ENCODE measurements at places on chromosomes 12 and 14.

DNA sequence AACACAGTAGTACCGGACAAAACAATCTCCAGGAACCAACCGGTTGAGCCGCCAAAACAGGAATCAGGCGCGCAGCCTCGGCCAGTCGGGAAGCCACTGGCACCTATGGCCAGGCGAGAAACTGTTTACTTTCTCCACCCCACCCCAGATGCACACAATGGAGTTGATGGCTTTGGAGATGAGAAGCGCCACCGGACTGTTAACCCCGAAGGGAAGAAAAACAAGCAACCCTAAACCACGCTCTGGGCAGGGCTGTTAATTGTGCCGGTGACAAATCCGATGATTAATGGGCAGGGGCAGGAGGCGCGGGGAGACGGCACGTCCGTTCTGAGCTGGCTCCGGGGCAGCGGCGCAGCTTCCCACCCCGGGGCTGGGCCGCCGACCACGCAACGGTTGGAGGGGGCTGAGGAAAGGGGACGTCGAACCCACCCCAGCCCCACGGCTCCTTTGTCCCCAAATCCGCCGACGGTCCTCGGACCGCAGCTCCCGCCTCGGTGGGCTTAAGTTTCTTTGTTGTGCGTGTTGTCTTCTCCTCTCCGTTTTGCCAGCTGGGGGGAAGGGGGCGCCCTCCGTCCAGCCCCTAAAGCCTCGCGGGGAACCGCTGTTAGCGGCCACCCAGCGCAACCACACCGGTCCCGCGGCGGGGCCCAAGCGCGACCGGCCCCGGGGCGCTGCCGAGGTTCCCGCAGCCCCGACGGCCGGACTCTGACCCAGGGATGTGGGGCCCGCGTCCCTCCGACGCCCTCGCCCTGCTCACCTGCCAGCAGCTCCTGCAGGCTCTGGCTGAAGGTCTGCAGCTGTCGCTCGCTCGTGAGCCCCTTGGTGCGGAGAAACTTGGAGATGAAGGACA, 790 bp downstream of the BTG1 start:
- peak; percentile 25 for DNase-seq

DNA sequence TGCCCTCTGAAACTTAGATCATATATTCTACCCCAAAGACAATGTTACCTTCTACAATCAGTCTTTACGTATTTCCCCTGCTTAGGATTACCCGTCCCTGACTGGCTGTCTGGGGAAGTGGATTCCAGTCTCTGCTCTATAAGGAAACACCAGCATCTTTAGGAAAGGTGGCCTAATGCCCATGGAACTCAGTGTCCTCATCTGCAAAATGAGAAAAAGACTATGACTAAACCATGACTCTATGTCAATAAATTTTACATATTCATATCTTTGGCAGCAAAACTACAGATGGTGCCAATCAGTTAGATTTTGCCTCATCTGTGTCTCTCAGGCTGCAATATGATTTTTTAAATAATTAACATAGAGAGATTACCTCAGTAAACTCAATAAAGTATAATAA, 133.8 kb downstream of the ITPR2 start:
- DNase-seq, result no peak

GRCh38 chr12:14416658-14417057, 51.2 kb downstream of the ATF7IP start:
- DNase-seq, result no peak

- DNase-seq, result no peak
Measured at GRCh38 chr14:37150414-37150813, 22.0 kb downstream of the SLC25A21 start.

DNA sequence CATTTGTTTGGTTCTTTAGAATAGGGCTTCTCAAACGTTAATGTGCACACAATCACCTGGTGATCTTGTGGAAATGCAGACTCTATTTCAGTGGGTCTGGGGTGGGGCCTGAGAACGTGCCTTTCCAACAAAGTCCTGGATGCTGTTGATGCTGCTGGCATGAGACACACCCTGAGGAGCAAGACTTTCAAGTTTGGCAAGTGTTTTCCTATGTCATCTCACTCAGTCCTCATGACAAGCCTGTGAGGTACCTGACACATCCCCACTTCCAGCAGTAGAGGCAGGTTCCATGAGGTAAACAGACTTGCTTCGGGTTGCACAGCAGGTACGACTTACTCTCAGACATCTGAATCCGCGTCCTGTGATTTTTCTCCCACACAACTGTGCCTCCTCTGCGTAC, 147.1 kb downstream of the MYRFL start:
- DNase-seq, result no peak

GRCh38 chr12:10069099-10069498, 29.7 kb downstream of the CLEC1A start:
- DNase-seq, result no peak

DNA sequence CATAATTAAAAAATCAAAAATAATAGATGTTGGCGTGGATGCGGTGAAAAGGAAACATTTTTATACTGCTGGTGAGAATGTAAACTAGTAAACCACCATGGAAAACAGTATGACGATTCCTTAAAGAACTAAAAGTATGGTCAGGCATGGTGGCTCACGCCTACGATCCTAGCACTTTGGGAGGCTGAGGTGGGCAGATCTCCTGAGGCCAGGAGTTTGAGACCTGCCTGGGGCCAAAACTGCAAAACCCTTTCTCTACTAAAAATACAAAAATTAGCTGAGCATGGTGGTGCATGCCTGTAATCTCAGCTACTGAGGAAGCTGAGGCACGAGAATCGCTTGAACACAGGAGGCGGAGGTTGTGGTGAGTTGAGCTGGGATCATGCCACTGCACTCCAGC, 195.7 kb upstream of the BMP4 start:
- DNase-seq, result no peak

GRCh38 chr12:93060666-93061472, 131.8 kb upstream of the EEA1 start:
- DNase-seq, result no peak

DNA sequence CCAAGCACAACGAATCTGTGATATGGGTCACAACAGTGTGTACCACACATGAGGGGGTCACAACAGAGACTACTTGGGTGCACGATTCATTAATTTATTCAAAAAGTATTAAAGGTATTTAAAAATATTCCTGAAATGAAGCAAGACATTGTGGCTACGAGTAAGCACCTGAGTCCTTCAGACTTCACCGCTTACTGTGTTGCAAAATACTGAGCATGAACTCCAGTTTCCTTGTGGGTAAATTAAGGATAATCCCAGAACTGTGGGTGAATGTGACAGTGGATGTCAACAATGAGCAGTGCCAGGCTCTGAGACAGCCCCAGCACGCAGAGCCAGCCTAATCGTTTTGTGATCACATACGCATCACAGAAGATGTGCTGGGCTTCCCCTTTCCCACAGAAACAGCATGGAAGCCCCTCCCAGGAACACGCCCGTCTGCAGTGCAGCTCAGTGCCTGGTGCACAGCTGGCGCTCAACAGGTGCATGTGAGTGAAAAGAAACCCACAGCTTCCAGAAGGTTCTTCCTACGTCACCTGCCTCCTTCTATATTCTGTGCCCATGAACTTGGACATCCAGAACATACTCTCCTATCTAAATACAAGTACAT, 29.1 kb downstream of the CDC42BPB start:
- no peak for DNase-seq

DNA sequence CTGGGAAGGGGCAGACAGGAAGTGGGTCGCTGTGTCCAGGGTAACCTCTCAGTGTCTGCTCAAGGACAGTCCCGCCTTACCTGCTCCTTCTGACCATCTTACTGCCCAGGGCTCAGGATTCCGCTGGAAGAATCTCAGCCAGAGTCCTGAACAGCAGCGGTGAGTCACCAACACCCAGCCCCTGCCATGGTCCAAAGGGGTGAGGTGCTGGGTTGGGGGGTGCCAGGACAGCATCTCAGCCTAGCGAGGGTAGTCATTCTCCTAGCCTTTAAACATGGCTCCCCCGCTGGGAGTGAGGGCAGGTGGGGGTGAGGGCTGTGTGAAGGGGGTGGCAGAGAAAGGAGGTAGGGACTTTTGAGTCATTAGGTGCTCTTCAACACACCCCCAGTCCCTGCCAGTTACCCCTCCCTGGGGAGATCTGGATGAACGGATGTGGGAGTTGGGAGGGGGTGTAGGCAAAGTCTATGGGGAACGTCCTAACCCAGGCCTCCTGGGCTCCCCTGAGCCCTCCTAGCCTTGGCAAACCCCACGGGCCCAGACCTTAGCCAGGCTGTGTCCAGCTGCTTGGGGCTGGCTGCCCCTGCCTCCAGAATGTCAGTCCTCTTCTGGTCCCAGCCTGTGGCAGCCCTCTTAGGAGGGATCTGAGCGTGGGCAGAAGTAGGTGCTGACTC, 2.5 kb downstream of the TAMALIN start:
- DNase-seq, result no peak

DNA sequence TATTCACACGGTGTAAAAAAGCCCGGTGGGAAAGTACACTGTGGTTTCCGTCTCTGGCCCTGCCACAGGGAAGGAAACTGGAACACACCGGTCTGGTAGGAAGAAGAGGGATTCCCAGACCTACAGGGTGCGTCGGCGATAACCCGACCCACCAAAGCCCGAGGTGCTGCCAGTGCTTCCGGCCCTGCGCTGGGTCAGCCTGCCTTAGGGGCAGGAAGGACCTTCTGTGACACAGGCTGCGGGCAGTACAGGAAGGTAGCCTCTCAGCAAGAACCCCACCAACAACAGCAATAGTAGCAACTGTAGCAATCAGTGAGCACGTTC, 169.5 kb upstream of the FKBP4 start:
- no peak for DNase-seq

GRCh38 chr14:88559852-88560251, 3.0 kb upstream of the ZC3H14 start:
- DNase-seq, result no peak

DNA sequence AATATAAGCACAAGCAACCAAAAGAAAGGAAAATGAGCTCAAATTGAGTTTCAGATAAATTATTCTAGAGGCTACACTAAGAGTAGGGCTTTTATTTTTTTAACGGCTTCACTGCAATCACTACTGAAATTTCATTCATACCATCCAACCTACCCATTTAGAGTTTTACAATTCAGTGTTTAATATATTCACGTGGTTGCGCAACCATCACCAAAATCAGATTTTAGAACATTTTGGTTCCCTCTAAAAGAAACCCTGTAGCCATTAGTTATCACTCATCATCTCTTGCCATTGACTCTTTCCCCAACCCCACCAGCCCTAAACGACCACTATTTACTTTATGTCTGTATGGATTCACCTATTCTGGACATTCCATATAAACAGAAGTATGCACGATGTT, 401.5 kb downstream of the MDGA2 start:
- DNase-seq, result no peak

GRCh38 chr12:34390171-34390841, 368.0 kb downstream of the ALG10 start:
- no peak for DNase-seq

- no peak for DNase-seq
Measured at GRCh38 chr14:101007004-101007614, 103.6 kb upstream of the RTL1 start.

DNA sequence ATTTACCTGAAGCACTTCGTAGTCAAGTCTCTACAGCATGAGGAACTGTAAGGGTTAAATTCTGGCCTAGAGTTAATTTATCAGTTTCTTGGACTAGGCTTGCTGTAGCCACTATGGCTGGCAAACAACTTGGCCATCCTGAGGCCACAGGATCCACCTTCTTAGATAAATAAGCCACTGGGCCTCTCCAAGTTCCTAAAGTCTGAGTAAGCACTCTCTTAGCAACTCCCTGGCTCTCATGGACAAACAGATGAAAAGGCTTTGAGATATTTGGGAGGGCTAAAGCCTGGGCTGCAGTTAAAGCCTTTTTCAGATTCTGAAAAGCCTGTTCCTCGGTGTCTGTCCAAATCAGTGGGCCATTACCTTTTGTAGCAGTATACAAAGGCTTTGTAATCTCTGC, 675.0 kb downstream of the TMEM121 start:
- no peak for DNase-seq
